KG1 (cell line): ENCODE measurements at places on chromosomes 5 and 9.

DNA sequence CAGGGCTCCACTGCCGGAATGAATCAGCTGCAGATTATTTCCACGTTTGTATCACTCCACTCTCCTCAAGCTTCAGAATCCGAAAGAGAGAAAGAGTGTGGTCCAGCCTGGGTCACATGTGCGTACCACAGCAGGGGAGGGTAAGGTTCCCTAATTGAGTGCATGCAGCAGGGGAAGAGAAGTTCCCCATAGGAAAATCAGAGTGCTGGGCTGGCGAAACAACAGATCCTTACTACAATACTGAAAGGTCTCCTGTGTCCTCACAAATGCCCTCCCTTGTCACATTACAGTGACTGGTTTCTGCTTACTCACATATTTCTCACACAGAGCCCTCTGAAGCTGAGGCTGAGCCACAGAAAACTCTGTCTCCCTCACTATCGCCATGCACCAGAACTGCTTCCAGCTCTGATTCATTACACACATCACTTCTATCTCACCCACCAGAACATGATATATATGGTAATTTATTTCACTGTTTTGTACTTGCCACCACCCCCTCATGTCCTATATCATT is 532.2 kb upstream of the TUSC1 start:
- no peak for DNase-seq

DNA sequence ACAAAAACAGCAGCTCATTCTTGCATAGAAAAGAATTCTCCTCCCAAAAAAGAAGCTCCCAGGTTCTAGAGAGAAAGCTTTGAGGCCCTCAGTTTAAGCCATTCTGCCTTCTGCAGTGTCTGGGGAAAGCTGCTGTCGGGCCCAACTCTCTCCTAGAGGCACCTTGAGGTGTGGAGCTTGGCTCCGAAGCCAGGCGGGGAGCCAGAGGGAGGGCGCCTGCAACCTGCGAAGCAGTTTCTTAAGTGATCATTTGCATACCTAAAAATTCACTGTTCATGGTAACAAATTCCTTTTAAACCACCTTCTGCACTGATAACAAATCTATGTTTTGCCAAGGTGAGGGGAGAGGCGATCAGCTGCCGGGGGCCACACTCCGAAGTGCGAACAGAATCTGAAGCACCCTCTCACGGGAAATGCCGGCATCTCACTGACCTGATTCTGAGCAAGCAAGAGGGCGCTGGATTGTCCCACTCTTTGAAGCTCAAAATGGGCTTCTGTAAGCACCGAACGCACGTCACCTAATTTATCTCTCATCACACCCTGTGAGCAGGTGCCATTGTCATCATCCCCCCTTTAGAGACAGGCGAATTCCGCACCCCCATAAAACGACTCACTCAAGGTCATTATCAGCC is 86.1 kb downstream of the GTF3C4 start:
- no peak for DNase-seq

- no peak for DNase-seq
These were observed 64.3 kb downstream of the RXRA start for GRCh38 chr9:134390537-134390936.

DNA sequence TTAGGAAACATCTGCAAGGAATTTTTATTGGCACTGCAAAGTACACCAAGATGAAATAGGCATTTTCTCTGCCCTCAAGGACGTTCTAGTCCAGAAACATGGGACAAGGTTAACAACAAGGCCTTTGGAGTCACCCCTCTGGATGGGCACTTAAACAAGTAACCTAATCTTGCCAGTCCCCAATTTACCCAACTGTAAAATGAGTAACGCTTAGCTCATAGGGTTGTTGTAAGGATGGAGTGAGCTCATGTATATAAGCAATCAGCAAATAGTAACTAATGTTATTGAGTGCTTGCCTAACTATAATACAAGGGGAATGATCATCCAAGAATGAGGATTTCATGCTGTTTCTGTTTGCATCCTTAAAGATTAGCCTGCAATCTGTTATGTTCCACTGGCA is 189.3 kb downstream of the PAPPA start:
- no peak for DNase-seq

- no peak for DNase-seq
These were observed 1.0 kb upstream of the MCC start for GRCh38 chr5:113489299-113489698.

- no peak for DNase-seq
These were observed 20.7 kb upstream of the JADE2 start for GRCh38 chr5:134504629-134505300.

GRCh38 chr5:6582507-6583048 is 50.3 kb downstream of the NSUN2 start:
- DNase-seq: no peak

GRCh38 chr5:179114756-179115155 is 54.6 kb downstream of the ZNF354C start:
- no peak for DNase-seq
